ENCODE measurements at places on chromosomes 11 and 22.

GRCh38 chr22:19287889-19288288 lies 3.6 kb downstream of the CLTCL1 start:
- DNase-seq = no peak

DNA sequence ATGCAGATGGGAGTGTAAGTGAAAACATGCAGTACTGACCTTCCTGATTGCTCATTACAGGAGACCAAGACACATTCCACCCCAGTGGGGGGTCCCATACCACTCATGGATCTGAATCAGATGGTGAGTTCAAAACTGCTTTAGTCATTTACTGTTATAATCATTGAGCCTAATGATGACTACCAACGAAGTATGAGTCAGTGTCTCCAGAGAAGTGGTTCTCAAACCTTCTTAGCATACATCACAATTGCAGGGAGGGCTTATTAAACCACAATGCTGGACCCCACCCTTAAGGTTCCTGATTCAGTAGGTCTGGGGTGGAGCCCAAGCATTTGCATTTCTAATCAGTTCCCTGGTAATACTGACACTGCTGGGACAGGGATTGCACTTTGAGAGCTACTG lies 75.8 kb downstream of the CD44 start:
- peak; percentile 2 for DNase-seq

DNA sequence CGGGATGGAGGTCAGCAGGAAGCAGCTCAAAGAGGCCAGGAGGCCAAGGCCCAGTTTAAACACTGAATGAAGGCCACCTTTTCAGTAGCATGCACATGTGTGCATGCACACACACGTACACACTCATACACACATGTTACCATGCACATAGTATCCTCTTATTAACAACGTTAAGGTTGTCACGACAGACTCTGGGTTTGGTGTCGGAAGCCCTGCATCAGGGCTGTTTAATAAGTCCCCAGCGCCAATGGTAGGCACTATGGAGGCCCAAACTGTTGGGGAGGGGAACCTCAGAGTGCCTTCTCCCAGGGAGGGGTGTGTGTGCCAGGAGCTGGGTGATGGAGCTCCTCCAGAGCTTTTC lies 39.5 kb upstream of the ADA2 start:
- no peak for DNase-seq

- DNase-seq = no peak
Observed at GRCh38 chr11:120775986-120776951, 247.6 kb upstream of the TBCEL start.

DNA sequence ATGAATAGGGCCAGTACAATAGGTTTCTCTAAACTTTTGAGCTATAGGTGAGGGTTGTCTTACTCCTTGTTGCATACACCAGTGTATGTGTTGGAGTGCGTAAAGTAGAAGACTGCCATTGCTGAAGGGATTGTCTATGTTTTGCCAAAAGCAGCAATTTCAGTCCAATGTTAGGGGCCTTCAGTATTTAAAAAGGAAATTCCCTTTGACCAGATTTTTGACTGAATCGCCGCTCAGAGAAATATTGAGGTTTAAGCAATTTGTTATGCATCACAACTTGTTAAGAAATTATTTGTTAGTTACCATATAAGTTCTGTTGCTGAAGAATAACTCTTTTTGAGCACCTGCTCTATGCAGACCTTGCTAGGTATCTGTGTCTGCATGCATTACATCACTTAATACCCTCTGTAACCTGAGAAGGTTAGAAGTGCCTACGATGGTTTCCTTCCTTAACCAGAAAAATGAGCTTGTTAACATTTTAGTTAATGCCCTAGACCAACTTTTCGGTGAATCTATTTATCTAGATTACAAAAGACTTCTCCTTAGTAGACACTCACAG lies 33.9 kb downstream of the MMP20 start:
- no peak for DNase-seq

GRCh38 chr22:26389125-26389524 lies 39.9 kb upstream of the ASPHD2 start:
- no peak for DNase-seq

DNA sequence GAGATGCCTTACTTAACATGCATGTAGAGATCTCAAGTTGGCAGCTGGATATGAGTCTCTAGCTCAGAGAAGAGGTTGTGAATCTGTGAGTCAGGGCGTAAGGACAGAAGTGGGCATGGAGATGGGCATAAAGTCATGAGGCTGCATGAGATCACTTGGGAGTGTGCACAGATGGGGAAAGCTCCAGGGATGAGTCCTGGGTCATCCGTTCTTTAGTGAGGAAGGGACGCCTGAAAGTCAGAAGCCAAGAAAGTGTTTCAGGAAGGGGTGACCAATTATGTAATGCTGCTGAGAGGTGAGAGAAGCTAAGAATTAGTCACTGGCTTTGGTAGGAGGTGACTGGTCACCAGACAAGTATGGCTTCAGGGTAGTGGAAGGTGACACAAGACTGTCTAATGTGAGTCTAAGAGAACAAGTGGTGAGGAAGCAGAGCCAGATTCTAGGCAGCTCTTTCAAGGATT lies 6.7 kb downstream of the ACP2 start:
- DNase-seq = peak; percentile 34

DNA sequence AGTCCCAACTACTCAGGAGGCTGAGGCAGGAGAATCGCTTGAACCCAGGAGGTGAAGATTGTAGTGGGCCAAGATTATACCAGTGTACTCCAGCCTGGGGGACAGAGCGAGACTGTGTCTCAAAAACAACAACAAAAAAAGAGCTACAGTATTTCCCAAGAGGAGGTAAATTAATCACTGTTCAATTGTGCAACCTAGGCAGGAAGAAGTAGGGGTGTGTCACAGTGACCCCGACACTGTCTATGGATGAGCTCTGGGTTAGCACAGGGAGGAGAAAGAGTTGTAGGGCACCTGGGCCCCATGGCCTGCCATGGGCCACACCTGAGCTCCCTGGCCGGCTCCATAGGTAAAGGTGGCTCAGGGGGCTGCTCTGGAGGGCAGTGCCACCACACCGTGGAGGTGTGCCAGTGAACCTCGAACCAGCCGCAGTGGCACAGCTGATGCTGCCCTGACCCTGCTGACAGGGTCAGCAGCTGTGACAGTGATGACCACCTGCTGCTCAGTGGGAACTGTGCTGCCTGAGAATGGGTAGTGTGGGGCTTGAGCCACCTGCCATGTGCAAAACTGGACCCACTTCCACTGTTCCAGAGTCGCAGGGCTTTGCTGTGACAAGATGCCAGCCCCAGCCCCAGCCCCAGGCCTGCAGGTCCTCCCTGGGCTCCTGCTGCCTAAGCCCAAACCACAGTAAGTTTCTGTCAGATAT lies 84.0 kb upstream of the PITPNB start:
- DNase-seq = no peak

GRCh38 chr22:19535001-19535400 lies 10.8 kb upstream of the CLDN5 start:
- DNase-seq = no peak

DNA sequence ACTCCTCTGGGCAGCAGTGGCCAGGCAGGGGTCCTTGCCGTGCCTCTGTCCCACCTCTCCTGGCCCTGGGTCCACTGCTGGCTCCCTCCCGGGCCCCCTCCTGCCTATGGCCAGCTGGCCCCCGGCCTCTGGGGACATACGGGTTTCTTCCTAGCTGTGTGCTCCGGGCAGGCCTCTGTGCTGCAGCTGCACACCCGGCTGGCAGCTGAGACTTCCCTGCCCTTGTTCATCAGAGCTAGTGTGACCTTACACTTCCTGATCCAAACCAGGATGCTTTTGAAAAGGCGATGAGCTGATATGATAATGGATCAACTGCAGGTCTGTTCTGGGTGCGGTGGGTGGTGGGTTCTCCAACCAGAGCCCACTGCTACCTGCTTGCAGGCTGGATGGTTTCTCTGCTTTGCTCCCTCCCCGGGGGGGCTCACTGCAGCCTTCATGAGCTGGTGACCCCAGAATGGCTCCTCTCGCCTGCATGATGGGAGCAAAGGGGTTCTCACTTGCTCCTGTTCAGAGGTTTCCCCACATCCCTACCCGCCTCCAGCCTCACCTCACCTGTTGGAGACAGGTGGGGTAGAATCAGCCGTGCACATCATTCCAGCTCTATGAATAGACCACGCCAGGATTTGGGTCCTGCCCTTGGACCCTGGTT lies 13.3 kb downstream of the B3GAT1 start:
- no peak for DNase-seq

GRCh38 chr11:12331239-12331874 lies 46.0 kb upstream of the PARVA start:
- peak; percentile 65 for DNase-seq

- no peak for DNase-seq
Observed at GRCh38 chr11:16942342-16942741, 71.9 kb downstream of the PLEKHA7 start.

GRCh38 chr22:41030891-41031290 lies 61.5 kb upstream of the EP300 start:
- no peak for DNase-seq

- no peak for DNase-seq
Observed at GRCh38 chr11:76147106-76147740, 59.1 kb downstream of the WNT11 start.
